ENCODE measurements at places on chromosomes 12 and 14.

- peak; percentile 73 for DNase-seq
Observed at GRCh38 chr12:57795354-57795753, 12.8 kb downstream of the TSFM start.

DNA sequence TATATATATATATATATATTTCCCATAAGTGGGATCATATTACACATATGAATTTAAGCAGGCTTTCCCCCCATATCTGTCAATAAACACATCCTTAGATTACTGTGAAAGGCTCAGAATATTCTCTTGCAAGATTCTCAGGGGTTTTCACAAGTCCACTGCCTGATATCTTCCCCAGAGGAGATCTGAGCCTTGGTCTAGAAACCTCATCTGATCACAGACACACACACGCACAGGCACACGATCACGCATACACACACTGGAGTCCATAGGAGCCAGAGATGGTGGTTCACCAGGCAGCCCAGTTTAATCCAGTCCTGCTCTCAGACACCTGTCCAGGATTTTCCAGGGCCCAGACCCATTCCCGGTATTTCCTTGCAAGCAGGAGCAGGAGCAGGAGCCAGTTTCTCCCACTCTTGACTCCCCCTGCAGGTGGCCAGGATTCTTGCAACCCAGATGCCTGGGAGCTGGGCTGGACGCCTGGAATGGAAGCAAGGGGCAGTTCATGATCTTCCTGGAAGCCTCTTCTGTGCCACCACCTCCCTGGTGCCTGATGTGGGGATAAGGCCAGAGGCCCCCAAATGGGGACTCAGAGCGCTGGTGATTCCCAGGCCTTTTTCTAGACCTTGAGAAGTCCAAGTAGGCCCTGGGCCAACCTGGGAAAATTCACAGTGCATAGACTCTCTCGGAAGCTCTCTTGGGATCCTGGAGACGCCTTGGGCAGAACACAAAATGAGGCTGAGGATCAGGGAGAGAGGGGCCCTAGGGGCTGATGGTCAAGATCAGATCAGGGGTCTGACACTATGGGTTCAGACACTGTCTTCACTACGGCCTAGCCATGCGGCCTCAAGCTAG is 16.5 kb upstream of the KRT78 start:
- DNase-seq = peak; percentile 80

DNA sequence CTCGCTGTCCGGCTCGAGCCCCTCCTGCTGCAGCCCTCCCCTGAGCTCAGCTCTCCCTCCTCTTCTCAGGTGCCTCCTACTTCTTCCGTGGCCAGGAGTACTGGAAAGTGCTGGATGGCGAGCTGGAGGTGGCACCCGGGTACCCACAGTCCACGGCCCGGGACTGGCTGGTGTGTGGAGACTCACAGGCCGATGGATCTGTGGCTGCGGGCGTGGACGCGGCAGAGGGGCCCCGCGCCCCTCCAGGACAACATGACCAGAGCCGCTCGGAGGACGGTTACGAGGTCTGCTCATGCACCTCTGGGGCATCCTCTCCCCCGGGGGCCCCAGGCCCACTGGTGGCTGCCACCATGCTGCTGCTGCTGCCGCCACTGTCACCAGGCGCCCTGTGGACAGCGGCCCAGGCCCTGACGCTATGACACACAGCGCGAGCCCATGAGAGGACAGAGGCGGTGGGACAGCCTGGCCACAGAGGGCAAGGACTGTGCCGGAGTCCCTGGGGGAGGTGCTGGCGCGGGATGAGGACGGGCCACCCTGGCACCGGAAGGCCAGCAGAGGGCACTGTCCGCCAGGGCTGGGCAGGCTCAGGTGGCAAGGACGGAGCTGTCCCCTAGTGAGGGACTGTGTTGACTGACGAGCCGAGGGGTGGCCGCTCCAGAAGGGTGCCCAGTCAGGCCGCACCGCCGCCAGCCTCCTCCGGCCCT is 22.8 kb downstream of the MMP17 start:
- DNase-seq = no peak

GRCh38 chr14:104156142-104156541 is 17.8 kb downstream of the KIF26A start:
- DNase-seq = no peak

DNA sequence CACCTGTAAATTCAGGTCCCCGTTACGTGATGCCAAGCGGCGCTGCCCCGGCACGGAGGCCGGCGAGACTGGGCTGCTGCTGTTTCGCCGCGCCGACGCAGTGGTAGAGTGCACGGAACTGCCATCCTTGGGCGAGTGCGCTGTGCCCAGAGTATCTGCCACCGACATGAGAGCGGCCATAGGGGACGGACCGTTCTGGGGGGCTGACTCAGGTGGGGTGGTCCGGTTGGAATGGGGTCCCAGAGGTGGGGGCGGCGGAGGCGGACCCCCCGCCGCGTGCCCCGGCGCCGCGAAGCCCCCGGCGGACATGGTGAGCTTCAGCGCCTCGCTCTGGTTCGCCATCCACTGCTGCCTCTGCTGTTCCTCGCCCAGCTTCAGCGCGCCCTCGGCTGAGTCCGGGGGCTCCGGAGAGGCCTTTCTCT is 2.8 kb downstream of the IRF2BPL start:
- DNase-seq = peak; percentile 61

DNA sequence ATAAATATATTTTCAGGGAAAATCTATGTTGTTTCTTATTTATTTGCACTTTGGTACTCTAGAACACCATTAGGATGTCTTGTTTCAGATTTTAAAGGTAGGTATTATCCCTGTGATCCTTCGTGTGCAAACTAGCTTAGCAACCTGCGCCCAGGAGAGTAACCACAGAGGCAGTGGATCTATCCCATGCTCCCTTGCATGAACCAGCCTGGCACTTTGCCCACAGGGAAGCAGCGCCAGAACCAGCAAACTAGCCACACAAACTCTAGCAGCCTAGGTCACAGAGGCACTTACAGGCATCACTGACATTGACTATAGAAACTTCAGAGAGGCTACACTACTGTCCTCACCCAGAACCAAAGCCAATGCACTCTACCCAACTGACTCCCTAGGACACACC is 76.1 kb downstream of the TSHR start:
- no peak for DNase-seq

- DNase-seq = peak; percentile 25
Observed at GRCh38 chr14:99643343-99643742, 1.6 kb upstream of the HHIPL1 start.

DNA sequence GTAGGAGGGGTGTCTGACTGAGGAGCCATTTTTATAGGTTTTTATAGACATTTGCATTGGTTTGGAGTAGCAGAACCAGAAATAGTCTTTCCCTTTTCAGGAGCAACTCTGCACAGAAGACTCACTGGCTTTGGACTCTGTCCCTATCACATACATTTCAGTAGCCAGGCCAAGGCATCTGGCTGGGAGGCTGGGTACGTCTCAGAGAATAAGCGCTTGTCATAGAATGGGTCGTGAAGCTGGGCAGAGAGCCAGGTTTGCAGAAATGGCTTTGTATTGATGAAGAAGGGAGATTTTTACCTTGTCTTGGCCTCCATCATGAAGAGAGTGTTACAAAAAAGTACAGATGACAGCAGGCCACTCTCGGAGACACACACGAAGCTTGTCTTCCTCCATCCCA is 98.6 kb downstream of the CACNA1C start:
- no peak for DNase-seq

GRCh38 chr14:93716002-93716745 is 72.1 kb downstream of the PRIMA1 start:
- DNase-seq = no peak

GRCh38 chr12:85516039-85516438 is 236.0 kb downstream of the ALX1 start:
- DNase-seq = no peak

DNA sequence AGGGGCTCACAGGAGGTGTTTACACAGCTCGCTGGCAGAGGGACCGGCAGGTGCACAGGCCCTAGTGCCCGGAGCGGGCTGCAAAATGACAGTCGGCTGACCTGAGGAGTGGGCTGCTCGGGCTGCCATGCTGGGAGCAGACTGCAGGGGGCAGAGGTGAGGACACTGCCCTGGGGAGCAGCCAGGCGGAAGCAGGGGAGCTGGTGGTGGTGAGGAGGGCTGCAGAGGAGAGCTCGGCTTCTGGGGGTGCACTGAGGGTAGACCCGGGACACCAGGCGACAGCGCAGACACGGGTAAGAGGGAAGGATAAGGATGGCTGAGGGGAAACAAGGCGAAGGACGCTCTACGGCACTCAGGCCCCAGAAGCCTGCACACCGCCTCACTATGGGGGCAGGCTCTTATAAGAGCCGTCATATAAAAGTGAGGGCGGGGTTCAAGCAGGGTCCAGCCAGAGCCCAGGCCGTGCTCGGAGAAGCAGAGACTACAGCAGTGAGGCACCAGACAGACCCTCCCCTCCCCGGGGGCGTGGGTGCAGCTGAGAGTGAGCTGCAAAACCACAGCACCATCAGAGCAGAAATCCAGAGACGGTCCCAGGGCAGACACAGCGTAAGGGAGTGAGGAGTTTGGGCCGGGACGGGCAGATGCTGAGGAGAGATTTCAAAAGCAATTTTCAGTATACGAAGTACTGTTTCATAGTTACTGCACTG is 62.5 kb downstream of the CCDC88C start:
- DNase-seq = no peak

DNA sequence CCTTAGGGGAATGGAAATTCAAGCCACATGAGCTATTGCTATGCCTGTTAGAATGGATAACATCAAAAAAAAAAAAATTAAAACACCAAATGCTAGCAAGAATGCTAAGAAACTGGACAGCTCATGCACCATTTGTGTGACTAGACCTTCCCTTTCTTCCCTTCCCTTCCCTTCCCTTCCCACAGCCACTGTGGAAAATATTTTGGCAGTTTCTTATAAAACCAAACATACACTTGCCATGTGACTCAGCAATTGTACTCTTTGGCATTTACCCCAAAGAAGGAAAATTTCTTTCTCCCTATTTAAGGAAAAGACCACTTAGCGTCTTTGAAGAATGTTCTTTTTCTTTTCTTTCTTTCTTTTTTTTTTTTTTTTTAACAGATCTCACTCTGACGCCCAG is 49.1 kb upstream of the FKBP4 start:
- peak; percentile 7 for DNase-seq

GRCh38 chr14:103130017-103130764 is 6.9 kb downstream of the TNFAIP2 start:
- DNase-seq = no peak

GRCh38 chr14:28975084-28975483 is 208.5 kb downstream of the FOXG1 start:
- no peak for DNase-seq

GRCh38 chr12:118603610-118604361 is 227.4 kb downstream of the SUDS3 start:
- no peak for DNase-seq

DNA sequence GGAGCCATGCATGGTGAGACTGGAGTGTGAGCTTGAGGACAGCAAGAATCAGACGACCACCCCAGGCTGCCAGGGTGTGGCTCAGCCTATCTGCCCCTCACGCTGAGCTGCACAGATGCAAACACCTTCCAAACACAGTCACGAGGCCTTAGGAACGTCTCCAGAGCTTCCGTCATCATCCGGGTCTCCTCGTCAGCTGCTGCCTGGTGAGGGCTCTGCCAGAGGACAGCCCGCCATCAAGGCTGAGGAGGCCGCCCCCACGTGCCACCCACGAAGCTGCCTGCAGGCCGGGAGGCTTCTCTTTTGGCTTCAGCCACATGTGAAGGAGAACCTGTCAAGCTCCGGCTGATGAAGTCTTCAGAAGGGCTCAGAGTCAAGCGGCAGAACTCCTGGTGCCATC is 13.4 kb downstream of the DDX51 start:
- DNase-seq = no peak

GRCh38 chr12:25872137-25872536 is 86.3 kb upstream of the RASSF8 start:
- DNase-seq = no peak

- no peak for DNase-seq
Observed at GRCh38 chr12:16949371-16949770, 343.4 kb upstream of the LMO3 start.

GRCh38 chr14:41350476-41350875 is 256.2 kb upstream of the LRFN5 start:
- no peak for DNase-seq

- DNase-seq = peak; percentile 40
Observed at GRCh38 chr12:116604178-116604895, 45.2 kb downstream of the MAP1LC3B2 start.

- DNase-seq = no peak
Observed at GRCh38 chr14:104694991-104695659, 5.7 kb downstream of the INF2 start.

- DNase-seq = no peak
Observed at GRCh38 chr12:51947246-51947996, 4.1 kb upstream of the ACVR1B start.

DNA sequence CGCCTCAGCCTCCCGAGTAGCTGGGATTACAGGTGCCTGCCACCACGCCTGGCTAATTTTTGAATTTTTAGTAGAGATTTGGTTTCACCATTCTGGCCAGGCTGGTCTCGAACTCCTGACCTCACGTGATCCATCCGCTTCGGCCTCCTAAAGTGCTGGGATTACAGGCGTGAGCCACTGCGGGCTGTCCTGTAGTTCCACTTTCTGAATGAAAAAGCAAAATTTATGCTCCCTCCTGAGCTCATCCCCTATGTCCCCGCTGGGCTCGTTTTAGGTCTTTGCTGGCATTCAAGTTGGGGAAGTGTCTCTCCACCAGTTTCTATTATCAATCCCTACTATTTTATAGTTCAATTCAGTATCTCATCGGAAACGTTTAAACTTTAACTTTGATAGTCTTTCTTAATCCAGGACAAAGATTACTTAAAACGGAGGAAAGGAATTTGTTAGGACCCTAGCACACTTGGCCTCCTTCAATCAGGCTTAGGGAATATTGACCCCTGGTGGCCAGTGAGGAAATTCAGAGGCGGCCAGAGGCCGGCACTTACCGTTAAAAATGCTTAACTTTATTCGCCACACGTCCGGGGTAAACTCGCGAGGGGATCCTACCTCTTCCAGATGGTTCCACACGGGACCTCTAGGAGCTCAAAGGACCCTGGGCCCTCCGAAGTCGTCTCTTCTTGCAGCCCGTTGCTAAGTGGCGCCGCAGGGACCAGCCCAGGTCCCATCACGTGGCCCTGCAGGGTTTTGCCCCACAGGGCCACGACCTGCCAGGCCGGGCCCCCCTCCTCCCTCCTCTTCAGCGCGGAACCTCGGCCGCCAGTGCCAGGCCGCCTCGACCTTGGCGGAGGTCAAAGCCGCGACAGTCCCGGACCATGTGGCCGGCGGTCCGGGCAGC is 11.4 kb upstream of the DNAL1 start:
- peak; percentile 81 for DNase-seq

GRCh38 chr12:30877105-30877875 is 49.3 kb upstream of the TSPAN11 start:
- DNase-seq = no peak

DNA sequence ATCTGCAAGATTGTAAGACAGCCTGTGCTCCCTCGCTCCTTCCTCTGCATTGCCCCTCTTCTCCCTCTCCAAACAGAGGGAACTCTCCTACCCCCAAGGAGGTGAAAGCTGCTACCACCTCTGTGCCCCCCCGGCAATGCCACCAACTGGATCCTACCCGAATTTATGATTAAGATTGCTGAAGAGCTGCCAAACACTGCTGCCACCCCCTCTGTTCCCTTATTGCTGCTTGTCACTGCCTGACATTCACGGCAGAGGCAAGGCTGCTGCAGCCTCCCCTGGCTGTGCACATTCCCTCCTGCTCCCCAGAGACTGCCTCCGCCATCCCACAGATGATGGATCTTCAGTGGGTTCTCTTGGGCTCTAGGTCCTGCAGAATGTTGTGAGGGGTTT is 37.4 kb downstream of the DAD1 start:
- DNase-seq = no peak

GRCh38 chr14:55026441-55026792 is 482 bp downstream of the WDHD1 start:
- DNase-seq = peak; percentile 64

GRCh38 chr12:121776190-121777098 is 17.0 kb downstream of the RHOF start:
- peak; percentile 73 for DNase-seq
